ENCODE measurements at places on chromosomes 13 and 19. TPM values are rescaled to one million over a fixed set of nuclear protein-coding genes. Genes with fewer than 3 reads are reported as not detected.

GRCh38 chr13:23365652-23366051, 67.8 kb downstream of the SACS start:
- DNase-seq = no peak

DNA sequence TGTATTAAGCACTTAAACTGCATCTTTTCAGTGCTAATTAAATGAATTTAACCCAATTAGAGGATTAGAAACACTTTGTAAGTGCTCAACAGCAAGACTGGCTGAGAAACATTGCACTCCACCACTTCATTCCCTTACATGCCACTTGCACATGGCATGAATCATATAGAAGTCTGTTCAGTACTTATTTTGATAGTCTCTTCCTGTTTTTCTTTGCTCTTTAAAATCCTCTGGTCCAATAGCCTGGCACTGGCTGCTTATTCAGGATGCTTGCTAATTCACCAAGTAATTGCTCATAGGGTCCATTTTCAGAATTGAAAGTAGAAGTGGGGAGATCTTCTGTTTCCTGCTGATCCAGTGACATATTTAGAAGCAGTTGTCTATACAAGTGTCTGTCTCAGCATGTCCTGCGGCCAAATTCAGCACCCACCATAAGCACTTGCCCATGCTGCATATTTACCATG, 900.1 kb downstream of the PCDH9 start:
- no peak for DNase-seq

- DNase-seq = no peak
Observed at GRCh38 chr19:38663957-38664502, 16.6 kb downstream of the ACTN4 start.

GRCh38 chr19:8240274-8241229, 31.4 kb downstream of the CERS4 start:
- DNase-seq = peak; percentile 71

- DNase-seq = no peak
Observed at GRCh38 chr13:67023130-67023876, 206.8 kb downstream of the PCDH9 start.

DNA sequence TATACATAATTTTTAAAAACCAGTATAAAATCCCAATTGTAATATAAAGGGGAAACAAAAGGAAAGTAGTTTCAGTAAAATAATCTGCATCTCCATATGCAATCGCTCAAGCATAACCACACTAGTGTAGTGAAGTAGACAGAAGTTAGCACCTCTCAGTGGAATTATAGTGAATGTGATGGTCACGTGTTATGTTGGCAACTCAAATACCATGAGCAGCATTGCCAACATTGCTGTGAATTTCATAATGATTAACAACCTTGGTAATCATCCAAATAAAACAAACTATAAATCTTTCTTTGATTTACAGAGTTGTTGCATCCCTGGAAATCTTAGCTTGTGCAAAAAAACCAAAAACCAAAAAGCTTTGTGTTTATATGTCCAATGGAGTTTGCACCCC, 77.3 kb upstream of the SIAH3 start:
- DNase-seq = no peak

DNA sequence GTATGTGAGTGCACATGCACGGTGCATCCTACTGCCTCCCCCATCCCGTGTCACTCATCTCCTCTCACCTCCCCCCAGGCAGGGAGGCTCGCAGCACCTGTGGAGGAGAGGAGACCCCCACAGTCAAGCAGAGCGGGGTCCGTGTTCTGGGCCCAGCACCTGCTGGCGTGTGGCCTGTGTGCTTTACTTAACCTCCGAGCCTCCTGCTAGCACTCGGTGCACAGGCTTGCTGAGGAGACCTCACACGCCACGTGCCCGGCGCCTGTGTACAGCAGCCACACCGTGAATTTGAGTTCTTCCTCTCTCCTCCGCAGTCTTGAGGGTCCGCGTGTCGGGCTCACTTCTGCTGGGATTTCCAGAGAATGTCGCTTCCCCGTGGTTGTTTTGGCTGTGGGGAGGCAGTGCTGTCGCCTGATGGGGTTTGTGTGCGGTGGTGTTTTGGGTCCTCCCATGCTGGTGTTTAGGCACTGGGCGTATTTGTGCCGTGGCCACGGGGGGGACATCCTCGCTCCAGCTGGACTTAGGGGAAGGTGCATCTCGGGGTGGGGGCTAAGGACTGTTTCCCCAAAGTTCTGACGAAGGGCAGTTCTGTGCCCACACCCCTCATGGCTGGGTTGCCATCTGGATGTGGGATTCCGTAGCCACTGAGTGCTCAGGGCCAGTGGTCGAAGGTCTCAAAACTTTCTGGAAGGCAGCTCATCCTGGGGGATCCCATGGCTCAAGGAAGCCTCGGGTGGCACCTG, 34.8 kb upstream of the TMEM255B start:
- DNase-seq = no peak

- no peak for DNase-seq
Observed at GRCh38 chr13:40780822-40781401, 8.5 kb upstream of the SLC25A15 start.

GRCh38 chr13:21767032-21767431, 96.2 kb downstream of the FGF9 start:
- no peak for DNase-seq

GRCh38 chr19:46748325-46749109, 2.3 kb upstream of the STRN4 start:
- DNase-seq = peak; percentile 76

GRCh38 chr19:54158812-54159351, 639 bp downstream of the LENG1 start:
- no peak for DNase-seq

GRCh38 chr13:87311165-87311564, 360.0 kb upstream of the SLITRK5 start:
- DNase-seq = no peak

DNA sequence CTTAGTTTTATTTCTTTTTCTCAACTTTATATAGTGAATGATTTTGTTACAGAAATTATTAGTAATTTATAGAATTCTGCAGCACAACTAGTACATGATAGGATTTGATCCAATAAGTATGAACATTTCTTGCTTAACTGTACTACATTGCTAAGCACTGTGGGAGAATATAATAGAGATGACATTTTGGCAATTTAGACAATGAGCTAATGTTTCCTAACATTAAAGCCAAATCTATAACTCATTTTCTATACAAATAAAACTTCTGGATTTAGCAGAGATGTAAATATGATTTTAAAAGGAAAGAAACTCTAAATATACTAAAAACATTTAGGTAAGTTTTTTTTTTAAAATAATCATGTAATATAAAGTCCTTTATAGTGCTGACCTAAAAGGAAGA, 87.3 kb downstream of the FNDC3A start:
- DNase-seq = no peak

DNA sequence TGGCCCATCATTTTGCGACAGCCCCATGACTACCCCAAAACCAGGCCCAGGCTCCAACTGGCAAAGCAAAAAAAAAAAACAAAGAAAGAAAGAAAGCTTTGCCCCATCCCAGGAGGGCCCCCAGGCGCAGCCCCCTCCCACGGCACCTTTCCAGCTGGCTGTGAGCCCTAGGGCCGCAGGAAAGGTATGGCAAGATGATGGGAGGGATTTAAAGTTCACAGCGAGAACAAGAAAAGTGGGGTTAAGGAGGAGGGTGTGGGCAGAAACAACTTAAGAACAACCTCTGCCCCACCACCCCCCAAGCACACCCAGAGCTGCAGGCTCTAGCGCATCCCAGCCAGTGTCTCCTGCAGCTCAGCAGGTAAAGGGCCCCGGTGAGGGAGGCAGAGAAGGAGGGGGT, at the start of gene CYP2F1:
TSS of gene CYP2F1 (plus strand) at position 301 of the 400 bp plus-strand sequence. CDS start 1,757 bp downstream, outside the sequence.
- no peak for DNase-seq

DNA sequence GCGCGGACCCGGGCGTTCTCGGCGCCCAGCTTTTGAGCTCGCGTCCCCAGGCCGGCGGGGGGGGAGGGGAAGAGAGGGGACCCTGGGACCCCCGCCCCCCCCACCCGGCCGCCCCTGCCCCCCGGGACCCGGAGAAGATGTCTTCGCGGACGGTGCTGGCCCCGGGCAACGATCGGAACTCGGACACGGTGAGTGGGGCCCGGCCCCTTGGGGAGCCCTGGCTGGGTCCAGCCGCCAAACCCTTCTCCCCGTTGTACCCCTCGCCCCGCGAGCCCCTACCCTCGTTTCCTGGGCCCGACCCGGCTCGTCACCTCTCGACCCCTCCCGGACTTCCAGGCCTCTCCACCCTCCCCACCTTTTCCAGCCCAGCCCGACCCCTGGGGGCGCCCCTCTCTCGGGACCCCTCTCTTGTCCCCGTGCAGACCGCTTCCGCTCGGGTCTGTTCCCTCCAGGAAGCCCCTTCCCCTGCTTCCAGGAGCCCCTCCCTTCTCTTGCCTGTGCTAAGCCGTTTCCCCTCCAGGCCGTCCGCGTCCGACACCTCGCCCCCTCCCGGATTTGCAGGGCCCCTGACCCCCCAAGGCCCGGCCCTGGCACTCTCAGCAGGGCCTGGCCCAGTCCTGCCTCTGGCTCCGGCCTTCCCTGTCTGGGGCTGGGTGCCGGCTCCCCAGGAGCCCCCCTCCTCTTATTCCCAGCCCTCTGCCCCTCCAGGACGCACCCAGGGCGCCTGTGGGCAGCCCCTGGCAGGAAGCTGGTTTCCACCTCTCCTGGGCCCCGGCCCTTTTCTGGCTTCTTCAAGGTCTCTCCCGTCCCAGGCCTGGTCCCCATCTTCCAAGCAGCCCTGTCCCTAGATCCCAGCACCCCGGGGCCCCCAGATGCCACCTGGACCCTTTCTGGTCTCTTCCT, 632 bp downstream of the MARK4 start:
- no peak for DNase-seq

- peak; percentile 99 for DNase-seq
Observed at GRCh38 chr19:7919610-7920518, at the start of gene SNAPC2. Gene SNAPC2 (plus strand): TSS chr19:7920338. CDS start chr19:7920367, 29 bp downstream.

- no peak for DNase-seq
Observed at GRCh38 chr19:988081-988480, 3.9 kb downstream of the WDR18 start.

GRCh38 chr13:49042476-49042875, 66.8 kb downstream of the FNDC3A start:
- no peak for DNase-seq

- no peak for DNase-seq
Observed at GRCh38 chr19:2460245-2460644, 3.5 kb upstream of the LMNB2 start.

DNA sequence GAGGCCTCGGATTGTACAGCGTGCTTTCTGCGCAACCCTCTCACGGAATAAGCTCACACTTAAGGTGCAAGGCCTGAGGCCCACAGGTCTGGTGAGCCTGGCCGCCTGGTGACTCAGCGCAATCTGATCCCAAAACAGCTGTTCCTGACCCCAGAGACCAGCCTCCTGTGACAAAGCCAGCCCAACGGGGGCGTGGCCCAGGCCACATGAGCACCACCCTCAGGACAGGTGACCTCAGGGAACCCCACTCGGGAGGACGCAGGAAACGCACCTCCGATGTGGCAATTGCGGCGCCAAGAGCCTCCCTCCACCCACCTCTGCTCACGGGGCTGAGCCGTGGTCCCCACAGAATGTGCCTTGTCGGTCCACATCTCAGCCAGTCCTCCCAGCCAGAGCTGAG, 26.4 kb downstream of the GRTP1 start:
- DNase-seq = peak; percentile 45

GRCh38 chr13:91868351-91868750, 469.9 kb downstream of the GPC5 start:
- DNase-seq = no peak

DNA sequence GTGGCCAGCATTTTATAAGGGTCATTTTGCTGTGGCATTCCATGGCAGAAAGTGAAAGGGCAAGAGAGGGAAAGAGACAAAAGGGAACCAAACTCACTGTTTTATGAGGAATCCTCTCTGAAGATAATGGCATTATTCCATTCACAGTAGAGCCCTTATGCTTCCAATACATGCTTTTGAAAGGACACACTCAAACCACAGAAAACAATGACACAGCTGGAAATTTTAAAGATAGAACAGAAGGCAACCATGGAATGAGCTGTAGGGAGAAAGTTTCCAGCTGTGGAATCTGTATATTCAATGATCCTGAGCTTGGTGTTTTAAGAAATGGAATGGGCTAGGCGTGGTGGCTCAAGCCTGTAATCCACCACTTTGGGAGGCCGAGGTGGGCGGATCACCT, 677.4 kb downstream of the SLITRK1 start:
- DNase-seq = no peak

Gene FLT1
- total RNA-seq = 14.0 TPM

Gene SLC10A2
- total RNA-seq = 565 TPM

Gene IRGC
- total RNA-seq = not detected

Gene LRRC8E
- 0.88 TPM for total RNA-seq

Gene ZNF577
- total RNA-seq = 37.2 TPM

All from Peyer's patch (tissue), 4 donors.